Esophagus mucosa (tissue), 1 donor: ENCODE measurements at places on chromosomes 7 and 10.

DNA sequence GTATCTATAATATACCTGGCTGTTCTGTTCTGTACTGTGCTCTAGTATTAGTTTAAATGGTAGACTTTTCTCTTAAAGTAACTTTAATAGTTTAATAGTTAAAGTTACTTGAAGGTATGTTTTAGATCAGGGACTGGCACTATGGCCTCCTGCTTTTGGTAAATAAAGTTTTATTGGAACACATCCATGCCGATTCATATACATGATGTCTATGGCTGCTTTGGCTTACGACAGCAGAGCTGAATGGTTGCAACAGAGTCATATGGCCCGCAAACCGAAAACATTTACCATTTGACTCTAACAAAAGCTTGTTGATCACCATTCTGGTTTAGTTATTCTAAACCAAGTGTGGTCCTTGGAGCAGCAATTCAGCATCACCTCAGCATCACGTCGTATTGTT, 6.7 kb downstream of the LUC7L2 start:
- ATAC-seq, result no peak

DNA sequence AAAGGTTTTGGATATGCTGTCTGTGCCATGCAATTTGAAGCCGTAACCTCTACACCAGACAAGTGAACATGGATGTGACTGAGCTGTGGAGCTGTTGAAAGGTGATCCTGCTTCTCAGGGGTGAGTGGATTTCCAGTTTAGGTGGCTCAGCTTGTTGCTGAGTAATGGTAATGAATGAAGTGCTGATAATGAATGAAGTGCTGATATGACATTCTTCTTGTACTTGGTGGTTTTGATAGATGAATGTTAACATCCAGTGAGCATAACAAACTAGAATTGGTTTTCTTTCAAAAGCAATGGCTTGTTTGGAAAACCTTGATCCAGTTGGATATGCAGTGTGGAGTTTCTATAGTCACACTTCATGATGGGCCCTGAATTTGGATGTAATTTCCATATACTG, 89.7 kb upstream of the FZD8 start:
- ATAC-seq, result no peak

DNA sequence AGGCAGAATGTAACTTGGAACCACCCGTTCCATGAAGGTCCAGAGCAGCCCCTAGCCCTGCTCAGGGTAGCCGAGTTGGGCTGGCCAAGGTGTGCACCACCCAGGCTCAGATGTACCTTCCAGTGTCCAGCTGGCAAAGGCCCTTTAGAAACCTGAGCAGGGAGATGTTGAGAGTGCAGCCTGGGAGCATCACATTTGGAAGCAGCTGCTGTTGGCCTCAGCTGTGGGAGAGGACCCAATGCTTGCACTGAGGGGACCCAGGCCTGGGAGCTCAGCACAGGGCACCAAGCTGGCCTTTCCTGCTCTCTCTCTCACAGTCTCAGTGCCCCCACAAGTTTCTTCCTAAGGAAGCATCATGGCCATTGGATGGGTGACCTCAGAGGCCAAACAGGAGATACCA, 33.5 kb downstream of the ANXA8 start:
- ATAC-seq, result no peak

- peak; percentile 21 for ATAC-seq
Observed at GRCh38 chr10:103882285-103883007, 27.1 kb upstream of the SH3PXD2A start.

DNA sequence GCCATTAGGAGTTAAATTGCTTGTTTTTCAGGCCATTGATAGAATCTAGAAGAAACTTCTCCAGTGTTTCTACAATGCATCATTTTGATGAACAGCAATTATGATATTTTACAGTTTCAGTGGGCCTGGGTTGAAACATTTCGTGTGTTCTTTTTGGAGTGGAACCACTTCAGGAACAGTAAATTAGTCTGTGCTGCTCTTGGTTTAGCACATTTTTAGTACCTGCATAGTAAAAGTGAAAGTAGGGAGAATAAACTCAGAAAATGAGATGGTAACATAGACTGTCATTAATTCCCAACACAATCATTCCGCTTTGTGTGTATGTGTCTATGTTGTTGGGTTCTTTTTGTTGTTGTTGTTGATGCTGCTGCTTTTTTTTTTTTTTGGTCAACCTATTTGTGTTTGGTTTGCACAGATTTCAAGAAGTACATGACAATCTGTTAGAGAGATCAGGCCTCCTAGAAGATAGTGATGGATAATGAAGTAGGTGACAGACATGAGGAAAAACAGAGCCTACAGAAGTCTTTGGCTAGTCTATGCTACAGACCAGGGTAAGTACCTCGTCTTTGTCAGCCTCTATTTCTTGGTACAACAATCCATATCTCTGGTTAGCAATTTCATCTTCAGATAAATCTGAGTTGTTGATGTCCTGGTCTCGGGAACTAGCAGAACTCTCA, 154.0 kb upstream of the TARP start:
- ATAC-seq, result no peak

- no peak for ATAC-seq
Observed at GRCh38 chr10:106957823-106958588, 206.5 kb downstream of the SORCS1 start.

DNA sequence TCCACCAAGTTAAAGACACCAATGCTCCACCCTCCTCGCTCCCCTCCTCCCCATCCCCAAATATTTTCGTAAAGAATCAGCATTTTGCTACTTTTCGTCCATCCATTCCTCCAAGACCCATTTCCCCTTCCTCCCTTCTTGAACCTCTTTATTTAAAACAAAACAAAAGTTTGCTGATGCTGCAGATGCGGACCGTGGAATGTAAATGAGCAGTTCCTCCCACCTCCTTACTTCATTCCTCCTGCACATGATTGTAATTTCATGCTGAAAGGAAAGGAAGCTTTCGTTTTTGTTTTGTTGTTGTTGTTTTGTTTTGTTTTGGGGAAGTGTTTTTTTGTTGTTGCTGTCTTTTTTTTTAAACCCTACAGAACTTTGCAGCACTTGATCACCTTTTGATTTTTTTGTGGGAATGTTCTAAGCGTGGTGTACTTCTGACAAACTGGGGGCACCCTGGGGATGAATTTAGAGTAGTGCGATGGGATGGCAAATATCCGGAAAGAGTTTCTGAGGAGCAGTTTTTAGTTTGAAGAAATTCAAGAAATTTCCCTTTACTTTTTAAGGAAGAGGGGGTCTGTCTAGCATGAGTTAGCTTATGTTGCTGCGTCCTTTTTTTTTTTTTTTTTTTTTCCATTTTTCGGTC, 177.3 kb downstream of the TCF7L2 start:
- ATAC-seq, result no peak

GRCh38 chr7:85405016-85405902, 218.4 kb upstream of the SEMA3D start:
- ATAC-seq, result no peak

DNA sequence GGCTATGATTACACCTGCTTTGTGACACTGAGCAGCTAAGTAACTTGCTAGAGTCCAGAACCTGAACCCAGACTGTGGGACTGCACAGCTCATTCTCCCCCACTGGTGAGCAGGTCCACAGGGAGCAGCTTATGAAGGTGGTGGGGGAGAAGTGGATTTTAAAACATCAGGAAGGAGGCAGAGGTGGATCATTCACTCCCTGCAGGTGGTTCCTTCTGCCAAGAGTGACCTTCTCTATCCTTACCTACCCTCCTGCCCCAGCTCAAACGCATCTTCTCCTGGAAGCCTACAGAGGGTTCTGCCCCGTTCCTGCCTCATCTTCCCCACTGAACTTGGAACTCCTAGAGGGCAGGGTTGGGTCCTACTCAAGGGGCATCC, 539 bp upstream of the FAM241B start:
- no peak for ATAC-seq

DNA sequence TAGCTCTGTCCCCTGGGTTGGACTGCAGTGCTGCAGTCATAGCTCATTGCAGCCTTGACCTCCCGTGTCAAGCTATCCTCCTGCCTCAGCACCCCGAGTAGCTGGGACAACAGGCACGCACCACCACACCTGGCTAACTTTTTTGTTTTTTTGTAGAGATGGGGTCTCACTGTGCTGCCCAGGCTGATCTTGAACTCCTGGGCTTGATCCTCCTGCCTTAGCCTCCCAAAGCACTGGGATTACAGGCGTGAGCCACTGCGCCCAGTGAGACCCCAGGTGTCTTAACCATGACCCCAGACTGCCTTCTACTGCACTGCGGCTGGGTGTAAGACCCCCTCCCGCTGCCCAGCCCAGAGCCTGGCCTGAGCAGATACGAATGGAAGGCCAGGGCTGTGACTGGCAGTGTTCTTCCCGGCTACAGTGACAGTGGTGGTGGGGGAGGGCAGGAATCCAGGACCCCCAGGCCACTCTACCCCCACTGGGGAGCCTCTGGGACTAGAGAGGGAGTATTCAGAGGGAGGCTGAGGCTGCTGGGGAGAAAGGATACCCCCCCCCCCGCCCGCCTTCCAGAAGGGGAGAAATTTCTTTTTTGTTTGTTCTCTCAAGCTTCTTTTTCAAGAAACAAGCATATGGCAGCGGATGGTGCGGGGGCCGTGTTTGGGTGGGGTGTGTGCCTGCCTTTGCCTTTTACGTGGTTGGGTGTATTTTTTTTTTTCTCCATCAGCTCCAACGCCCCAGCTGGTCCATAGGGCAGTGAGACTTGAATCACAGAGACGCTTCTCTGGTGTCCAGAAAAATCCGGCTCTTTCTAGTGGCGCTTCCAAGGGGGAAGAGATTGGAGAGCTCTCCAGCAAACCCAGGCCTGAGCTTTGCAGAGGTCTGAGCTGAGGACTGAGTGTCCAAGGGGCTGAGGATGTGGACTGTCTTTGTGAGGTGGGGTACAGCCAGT, 36.6 kb downstream of the GTF2IRD1 start:
- ATAC-seq, result no peak

DNA sequence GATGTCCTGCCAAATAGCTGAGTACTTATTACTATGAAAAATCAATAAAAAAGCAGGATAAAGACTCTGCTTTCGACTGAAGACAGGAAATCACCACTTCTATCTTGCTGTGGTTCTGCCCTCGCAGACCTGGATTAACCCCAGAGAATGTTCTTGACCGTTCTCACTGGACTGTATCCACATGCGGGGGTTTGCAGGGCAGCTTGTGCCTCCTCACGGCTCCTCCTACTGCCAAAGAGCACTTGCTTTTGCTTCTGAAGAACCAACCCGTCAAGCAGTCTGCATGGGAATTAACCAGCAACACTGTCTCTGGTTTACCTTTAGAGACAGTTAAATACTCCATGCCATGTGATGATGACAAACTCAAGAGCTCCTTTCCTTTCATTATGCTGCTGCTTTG, 184.0 kb downstream of the GFRA1 start:
- no peak for ATAC-seq

DNA sequence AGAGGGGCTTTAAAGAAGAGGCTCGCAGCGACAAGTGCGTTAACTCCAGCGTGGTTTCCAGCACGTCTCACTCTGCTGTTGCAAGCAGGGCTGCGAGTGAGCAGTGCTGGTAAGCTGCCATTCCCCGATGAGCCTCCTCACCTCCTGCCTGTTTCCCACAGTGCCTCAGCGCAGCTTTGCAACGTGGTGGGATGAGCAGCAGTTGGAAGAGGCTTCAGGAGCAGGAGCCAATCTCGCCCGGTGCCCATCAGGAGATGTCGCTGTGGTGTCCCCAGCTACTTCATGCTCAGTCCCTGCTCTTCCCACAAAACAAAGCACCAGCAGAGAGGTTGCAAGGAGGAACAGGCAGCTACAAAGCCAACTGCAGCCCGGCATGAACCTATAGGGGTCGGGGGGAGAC, 2.4 kb upstream of the ADARB2 start:
- no peak for ATAC-seq

DNA sequence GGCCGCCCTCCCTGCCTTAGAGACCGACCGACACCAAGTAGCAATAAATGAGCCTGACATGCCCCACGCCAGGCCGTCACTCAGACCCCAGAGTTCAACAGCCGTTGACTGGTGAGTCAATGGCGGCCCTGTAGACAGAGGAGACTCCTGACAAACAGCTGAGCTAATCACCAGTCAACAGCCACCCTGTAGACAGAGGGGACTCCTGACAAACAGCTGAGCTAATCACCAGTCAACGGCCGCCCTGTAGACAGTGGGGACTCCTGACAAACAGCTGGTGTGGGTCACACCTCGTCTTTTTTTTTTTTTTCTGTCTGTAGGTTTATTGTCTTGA, 16.9 kb upstream of the KNDC1 start:
- ATAC-seq, result no peak

- no peak for ATAC-seq
Observed at GRCh38 chr10:9175200-9175599, 1120.7 kb downstream of the GATA3 start.

DNA sequence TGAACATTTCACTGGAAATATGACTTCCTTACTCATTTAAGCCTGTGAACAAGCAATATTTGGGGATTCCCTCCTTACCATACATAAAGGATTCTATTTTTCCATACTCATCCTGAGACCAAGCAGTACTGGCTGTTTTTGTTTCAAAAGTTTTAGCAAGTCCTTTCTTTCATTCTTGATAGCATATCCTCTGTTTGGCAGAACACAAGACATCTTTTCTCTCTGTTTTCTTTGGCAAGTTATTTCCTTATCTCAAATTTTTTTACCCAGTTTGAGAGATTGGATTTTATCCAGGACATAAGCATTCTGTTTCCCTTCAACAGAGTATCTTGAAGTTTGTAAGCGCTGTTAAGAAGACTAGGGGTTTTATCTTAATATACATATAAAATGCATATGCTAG, 3.0 kb upstream of the WASL start:
- no peak for ATAC-seq

GRCh38 chr7:91519241-91520158, 255.3 kb downstream of the FZD1 start:
- ATAC-seq, result no peak

- no peak for ATAC-seq
Observed at GRCh38 chr7:90383861-90384260, 19.4 kb upstream of the CLDN12 start.

GRCh38 chr7:137017221-137017620, 148.8 kb downstream of the CHRM2 start:
- ATAC-seq, result no peak

GRCh38 chr7:918118-918425, 36.4 kb downstream of the ADAP1 start:
- no peak for ATAC-seq

DNA sequence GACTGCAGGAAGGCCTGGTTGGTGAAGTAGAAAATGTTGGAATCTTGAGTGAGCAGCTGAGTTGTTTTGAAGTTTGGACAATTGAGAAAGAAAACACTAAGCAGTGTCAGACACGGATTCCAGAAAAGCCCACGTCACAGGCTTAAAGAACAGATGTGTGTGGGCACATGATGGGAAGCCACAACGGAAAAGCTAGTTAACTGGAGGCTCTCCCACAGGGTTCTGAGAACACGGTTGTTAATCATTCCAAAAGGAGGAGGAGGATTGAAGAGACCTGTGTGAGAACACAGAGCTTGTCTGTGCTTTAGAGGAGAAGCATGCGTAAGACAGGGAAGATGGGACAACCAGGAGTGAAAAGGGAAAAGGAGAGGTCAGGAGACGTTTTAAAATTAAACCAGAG, 42.6 kb downstream of the SHH start:
- ATAC-seq, result no peak

- ATAC-seq, result no peak
Observed at GRCh38 chr7:1220977-1221745, 11.5 kb upstream of the UNCX start.

DNA sequence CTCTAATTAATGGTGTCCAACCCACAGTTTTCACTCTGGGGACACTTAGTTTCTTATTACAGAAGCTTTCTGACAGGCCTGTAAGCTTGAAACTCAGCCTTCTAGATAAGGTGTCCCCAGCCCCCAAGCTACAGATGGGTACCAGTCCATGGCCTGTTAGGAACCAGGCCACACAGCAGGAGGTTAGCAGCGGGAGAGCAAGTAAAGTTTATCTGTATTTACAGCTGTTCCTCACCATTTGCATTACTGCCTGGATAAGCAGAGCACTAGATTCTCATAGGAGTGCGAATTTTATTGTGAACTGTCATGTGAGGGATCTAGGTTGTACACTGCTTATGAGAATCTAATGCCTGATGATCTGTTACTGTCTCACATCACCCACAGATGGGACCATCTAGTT, 93.7 kb downstream of the TMEM26 start:
- no peak for ATAC-seq
